Stimulated activated CD4-positive, alpha-beta T cell treated with anti-CD3 and anti-CD28 coated beads, Interleukin-4, amount 100 ng/mL, for 48 hours (primary cell): ENCODE measurements at places on chromosomes 1 and 21.

DNA sequence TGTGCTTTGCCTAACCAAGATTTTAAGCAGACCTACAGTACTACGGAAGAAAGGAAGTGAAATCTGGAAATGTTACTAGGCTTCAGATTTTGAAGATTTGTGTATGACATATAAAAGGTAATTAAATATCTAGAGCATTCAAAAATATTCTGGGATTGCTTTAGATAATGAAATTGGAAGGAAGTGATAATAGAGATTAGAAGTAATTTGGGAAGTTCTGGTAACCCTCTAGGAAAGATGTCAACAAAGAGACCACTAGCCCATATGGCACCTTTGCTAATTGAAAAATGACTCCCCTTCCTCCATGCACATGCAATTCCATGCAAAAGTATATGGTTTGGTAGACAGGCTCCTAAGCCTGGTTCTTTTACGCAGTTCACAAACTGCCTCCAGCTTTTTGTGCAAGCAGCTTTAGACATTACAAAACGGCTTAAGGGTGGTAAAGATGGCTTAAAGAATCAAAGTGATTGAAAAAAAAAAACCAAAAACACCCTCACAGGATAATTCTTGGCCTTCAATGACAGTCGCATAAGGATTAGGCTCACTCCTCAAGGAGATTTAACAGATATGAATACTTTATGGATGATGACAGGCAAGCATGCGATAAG lies 81.8 kb downstream of the LRRC7 start:
- DNase-seq = no peak

DNA sequence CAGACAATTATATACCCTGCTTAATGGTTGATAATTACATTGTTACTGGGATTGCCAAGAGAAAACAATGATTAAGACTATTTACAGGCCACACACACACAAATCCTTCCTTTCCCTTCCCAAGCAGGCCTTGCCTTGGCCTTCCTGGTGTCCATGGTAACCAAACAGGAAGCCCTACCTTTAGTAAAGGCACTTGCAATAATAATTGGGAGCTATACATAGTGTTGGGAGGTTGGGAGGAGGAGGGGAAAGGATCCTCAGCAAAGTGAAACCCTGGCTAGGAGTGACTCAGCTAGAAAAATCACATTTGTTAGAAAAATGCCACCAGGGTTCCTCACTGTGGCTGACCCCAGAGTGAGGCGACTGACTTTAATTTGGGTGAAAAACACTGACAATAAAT lies 122.3 kb upstream of the ADAR start:
- DNase-seq = no peak

- DNase-seq = no peak
These were observed 570.4 kb upstream of the ZRANB2 start for GRCh38 chr1:71651214-71651613.

DNA sequence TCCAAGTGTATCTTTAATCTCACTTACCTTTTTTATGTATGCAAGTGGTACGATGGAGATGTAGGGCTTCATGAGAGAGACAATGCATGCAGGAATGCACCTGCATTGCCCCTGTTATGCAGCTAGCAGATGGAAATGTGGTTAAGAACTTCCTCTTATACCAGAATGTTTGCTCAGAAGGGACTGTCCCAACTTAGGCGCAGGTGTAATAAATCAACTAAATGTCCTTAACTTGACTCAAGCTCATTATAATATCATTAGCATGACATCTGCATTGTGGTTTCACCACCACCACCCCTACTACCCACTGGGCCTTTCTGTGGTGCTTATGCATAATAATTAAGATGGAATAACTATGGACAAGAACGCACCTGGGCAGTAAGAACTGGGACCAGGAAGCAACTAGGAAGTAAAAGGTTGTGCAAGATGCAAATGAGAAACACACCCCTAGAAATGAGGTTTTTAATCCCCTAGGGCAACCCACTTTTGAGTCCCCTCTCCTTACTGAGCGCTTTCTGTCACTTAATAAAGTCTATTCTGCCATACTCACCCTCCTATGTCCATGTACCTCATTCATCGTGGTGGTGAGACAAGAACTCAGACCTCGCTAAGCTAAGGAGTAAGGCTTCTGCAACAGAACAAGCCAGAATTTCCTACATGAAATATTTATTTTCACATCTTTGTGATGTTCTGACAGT lies 1103.3 kb upstream of the B3GALT2 start:
- peak; percentile 18 for DNase-seq

DNA sequence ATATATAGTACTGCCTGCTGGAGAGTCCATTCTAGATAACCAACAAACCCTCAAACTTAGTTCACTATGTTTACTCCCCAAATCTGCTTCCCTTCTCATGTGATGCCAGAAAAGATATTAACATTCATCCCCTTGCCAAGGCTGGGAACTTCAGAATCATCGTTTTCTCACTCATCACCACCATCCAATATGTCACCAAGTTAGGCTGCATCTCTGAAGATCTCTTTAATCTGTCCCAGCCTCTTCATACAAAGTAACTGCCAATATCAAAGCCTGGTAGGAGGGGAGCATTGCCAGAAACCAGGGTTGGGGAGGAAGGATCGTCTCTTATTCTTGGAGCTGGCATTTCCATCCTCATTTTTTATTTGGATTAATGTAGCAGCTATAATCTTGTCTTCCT lies 71.6 kb downstream of the XCL2 start:
- no peak for DNase-seq

- DNase-seq = no peak
These were observed 63.8 kb upstream of the ATP1A1 start for GRCh38 chr1:116309090-116309870.

- no peak for DNase-seq
These were observed 6.1 kb upstream of the RNF223 start for GRCh38 chr1:1080122-1080757.

GRCh38 chr21:46182548-46183336 lies 1.5 kb downstream of the SPATC1L start:
- no peak for DNase-seq

- DNase-seq = no peak
These were observed 1046.2 kb downstream of the BRINP3 start for GRCh38 chr1:189431447-189431846.

- no peak for DNase-seq
These were observed 6.7 kb upstream of the OR11L1 start for GRCh38 chr1:247848346-247848745.

DNA sequence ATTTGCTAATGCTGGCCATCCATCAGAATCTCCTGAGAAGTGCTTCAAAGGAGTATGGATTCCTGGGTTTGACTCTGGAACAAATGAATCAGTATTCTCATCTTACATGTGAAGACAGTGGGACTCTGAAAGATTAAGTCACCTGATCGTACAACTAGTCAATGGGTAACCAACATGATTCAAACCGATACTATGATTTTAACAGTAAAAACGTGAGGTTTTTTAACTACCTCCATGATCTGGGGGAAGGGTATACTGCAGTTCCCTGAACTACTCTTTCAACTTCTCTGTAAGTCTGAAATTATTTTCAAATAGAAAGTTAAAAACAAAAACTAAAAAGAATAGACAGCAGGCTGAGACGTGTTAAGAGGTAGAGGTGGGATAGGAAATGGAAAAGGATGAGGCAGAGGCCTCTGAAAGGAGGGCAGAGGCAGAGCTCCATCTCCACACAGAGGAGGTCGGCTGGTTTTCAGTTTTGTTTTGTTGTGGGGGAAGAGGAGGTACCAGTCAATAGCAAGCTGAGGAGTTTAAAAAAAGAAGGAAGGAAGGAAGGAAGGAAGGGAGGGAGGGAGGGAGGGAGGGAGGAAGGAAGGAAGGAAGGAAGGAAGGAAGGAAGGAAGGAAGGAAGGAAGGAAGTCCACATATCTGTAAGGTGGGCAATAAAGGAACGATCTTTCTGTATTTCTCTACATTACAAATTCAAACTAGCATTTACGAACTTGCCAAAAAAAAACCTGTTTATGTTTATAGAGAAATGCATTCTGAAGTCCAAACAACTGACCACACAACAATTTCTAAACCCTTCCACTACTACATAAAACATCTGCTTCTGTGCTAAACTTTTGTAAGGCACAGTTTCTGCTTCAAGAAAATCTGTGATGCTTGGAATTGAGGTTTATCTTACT lies 213.1 kb downstream of the RERE start:
- no peak for DNase-seq
